CD4-positive, alpha-beta T cell treated with Interferon gamma for 1 hour (primary cell): ENCODE measurements at places on chromosomes 16 and 17.

DNA sequence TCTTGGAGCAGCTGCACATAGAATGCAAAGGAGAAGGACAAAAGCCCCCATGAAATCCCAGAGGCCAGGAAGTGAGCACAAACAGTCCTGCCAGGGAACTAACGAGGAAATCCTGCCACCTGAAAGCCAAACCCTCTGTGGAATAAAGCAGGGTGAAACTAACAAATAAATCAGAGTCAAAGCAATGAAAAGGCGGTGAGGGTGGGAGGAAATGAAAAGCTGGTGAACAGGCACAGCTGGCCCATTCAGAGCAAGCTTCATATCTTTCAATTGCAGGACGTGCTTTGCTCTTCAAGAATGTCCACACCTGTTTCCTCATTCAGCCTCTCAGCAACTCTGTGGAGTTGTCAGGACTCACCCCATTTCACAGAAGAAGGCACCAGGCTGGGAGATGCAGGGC lies 108.1 kb downstream of the ABCC12 start:
- no peak for DNase-seq

- no peak for DNase-seq
Observed at GRCh38 chr16:52535076-52535475, 11.9 kb downstream of the TOX3 start.

DNA sequence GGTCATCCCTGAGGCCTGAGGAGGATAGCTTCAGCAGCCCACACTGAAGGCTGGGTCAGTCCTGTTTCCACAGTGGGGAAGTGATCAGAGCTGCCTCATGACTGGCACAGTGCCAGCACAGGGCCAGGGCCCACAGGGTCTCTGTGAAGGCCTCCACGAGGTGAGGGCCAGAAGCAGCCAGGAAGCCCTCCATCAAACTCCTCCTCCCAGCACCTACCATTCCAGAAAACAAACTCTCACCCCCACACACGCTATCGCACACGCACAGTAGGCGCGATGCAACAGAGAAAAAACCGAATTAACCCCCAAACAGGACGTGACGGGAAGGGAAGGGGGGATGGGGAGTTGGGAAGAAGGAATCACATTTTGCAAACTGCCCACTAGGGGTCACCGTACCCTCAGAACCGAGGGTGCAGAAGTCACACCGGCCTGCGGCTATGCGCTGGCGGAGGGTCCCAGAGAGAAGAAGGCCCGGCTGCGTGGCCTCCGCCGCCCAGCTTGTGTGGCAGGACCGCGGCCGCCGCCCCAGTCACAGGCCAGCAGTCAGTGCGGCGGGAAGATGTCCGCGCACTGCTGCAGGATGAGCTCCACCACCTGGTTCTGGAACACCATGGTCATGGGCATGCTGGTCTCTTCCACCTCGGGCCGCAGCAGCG lies 37.6 kb downstream of the ARHGAP27 start:
- DNase-seq, result peak; percentile 46

GRCh38 chr17:43074869-43075268 lies 49.8 kb downstream of the RND2 start:
- DNase-seq, result no peak

DNA sequence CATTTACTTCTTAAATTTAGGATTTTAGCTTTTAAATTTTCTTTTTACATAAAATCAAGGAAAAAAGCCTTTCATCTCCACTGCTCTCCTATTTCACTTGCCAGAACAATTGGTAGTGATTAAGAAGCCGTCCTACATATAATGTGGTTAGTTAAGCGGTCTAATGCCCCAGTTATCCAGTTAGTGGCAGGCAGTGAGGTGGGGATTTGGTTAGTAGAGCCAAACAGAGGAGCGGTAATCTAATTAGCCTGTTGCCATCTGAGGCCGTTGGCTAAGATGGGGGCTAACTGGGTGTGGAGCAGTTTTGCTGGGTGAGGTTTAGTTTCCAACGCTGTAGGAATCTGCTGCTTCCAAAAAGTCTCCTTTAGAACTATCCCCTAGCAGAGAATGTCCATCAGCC lies 22.4 kb downstream of the SNX11 start:
- no peak for DNase-seq

GRCh38 chr17:34347063-34347462 lies 9.2 kb upstream of the CCL13 start:
- no peak for DNase-seq

DNA sequence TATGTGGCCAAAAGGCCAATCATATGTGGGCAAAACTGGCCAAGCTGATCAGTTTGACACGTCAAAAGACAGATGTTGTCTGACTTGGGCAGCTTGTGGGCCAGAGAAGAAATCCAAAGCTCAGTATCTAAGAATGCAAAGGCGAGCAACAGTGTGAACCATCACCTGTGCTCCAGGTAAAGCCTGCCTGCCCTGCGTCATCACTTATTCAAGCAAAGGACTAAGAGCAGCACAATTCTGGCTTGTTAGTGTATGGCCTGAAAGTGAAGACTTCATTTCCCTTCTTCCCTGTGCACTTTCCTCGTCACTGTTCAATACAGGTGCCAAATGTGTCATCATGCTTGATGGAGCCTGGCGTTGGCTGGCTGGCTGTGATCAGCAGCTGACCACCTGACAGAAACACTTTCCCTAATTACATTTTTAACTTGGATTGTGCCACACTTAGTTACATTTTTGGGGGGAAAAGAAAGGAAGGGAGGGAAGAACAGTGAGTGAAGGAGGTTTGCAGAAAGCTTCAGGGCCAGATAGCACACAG lies 4.7 kb downstream of the FAM20A start:
- DNase-seq, result no peak

- no peak for DNase-seq
Observed at GRCh38 chr17:43856141-43856540, 9.2 kb downstream of the CD300LG start.

- no peak for DNase-seq
Observed at GRCh38 chr16:24132048-24132796, 123.9 kb upstream of the CACNG3 start.

DNA sequence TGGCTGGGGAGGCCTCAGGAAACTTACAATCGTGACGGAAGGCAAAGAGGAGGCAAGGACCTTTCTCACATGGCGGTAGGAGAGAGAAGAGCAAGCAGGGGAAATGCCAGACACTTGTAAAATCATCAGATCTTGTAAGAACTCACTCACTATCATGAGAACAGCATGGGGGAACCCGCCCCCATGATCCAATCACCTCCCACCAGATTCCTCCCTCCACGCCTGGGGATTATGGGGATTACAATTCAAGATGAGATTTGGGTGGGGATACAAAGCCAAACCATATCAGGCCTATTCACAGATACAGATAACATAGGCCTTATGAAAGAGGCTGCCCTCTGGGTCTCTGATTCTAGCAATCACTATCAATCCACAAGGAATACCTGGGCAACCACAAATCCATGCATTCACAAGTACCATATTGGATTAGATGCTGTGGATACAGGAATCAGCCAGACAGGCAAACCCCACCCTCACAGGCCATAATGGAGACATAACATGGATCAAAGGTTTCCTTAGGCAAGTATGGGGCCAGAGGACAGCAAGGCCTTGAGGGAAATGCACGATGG lies 284.9 kb downstream of the SOX9 start:
- DNase-seq, result no peak

DNA sequence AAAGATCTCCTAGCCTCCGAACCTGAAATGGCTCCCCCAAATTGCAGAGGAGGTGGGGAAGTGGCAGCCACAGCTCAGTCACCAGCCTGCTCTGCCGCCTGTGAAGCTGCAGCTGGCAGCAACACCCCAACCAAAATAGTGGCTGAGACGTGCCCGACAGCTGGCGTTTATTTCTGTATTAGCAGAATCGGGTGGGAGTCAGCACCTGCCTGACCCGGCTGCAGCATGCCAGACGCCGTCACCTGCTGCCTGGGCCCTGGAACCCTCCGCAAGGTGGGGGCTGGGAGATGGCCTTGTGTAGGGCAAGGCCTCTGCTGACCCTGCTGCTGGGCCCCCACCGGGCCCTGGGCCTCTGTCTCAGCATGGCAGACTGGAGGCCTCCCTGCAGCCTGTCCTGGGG lies 17.5 kb upstream of the PABPN1L start:
- DNase-seq, result no peak
